ENCODE measurements at places on chromosomes 1 and 21. TPM values are rescaled to one million over a fixed set of nuclear protein-coding genes. Genes with fewer than 3 reads are reported as not detected.

DNA sequence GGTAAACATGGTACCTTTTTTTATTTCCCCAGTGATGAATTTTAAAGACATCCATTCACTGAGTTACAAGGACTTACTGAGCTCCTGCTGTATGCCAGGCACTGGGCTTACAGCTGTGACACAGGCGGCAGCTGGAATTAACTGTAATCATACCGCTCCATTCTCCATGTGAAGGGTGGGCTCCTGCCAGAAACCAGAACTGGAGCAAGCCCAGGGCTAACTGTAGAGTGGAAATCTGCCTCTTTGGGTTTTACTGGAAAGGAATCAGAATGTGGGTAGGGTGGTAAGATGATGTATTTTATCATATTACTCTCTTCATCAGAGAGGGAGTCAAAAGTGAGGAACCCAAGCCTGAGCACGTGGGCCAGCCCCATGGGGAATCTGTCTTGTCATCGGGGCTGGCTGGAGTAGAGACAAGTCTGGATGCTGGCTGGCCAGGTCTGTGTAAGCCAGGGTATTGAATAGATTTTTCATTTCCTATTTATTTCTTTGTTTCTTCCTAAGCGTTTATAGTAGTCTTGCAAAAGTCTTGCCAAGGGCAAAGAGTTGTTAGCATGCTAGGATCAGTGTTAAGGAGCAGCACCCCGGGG is 21.5 kb downstream of the FGGY start:
- no peak for DNase-seq

DNA sequence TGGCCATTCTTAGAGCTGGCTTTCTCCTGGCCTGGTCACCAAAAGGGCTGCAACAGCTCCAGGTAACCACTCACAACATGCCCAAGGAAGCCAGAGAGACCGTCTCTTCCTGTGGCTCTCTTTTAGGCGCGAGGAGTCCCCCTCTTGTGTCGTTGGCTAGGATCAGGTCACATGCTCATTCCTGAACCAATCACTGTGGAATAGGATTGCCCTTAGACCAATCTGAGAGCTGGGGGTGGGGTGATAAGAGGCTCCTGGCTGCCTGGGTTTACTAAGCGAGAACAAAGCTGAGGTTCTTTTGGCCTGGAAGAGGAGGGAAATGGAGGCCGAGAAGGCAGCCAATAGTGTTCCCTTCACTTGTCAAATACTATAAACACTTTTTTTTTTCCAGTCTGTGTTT is 452.1 kb upstream of the PROX1 start:
- DNase-seq = no peak

DNA sequence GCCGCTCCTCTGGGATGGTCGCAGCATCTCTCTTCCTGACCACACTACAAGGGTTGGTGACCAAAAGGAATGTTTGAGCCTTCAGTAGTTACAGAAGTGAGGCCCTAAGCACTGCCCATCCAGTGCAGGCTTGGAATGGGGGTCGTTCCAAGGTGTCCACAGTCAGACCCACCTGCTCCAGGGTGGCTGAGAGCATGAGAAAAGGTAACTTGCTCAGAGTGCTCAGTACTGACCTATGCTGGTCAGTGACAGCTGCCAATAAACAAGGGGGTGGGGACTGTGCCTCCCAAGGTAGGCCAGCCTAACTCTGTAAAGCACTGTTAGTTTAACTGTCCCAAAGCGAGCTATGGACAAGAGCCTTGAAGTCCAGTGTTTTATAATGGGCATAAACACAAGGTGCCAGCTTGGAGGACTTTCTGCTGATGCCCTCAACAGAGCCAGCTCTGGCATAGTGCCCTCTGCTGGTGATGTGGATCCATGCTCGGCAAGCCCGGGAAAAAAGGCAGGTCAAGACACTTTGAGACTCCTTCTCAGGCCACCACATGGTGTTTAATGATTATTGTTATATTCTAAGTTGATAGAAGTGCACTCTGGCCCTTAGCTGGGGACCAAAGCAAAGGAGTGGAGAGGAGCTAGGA is 78.1 kb upstream of the DNAH14 start:
- no peak for DNase-seq

- DNase-seq = no peak
Observed at GRCh38 chr1:19404748-19405147, 80.6 kb downstream of the CAPZB start.

GRCh38 chr1:38193040-38193439 is 146.4 kb upstream of the POU3F1 start:
- no peak for DNase-seq

DNA sequence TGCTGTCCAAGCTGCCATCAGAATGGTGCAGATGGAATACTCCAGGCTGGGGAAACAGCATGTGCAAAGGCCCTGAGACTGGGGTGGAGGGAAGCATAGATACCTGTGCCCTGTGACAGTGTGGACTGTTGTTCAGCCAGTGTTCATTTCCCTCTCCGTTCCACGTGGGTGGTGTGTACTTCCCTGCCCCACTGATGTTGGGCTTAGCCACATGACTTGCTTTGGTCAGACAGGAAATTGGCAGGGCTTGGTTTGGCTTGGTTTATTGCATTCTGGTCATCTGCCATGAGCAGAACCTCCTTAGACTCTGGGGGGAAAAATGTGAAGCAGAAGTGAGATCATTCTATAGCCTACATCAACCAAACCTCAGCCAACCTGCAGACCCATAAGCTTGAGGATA is 102.4 kb upstream of the IGSF21 start:
- DNase-seq = no peak

DNA sequence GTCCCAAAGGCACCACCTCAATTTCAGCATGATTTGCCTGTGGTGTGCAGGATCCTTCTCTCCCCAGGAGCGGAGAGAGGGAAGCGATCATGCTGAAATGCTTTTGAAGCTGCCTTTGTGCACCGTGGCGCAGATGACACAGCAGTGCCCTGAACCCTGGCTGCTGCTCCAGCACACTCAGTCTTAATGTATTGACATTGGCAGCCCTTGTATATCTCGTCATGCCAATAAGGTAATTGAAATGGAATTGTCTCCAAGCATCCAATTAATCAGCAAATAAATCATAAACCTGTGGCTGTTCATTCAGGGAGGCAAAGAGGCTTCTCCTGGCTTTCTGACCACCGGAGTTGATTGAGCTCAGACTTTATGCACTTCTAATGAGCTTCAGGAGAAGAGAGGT is 139.8 kb downstream of the KAZN start:
- DNase-seq = no peak

GRCh38 chr1:89831462-89832120 is 10.8 kb downstream of the LRRC8D start:
- no peak for DNase-seq

BACE2 gene
- 61.6 TPM for total RNA-seq

ESRRG gene
- 6.1 TPM for total RNA-seq

GRIK1 gene
- 0.40 TPM for total RNA-seq

Data from esophagus muscularis mucosa (tissue), 4 donors.